ENCODE measurements at places on chromosomes 3 and 15.

GRCh38 chr3:194824701-194825111 is 139.0 kb downstream of the FAM43A start:
- DNase-seq = no peak

- DNase-seq = no peak
These were observed 4.7 kb downstream of the EXOG start for GRCh38 chr3:38500688-38501417.

- no peak for DNase-seq
These were observed 25.6 kb upstream of the LINGO1 start for GRCh38 chr15:77658304-77658703.

- DNase-seq = no peak
These were observed 100.2 kb upstream of the AKAP13 start for GRCh38 chr15:85280203-85280602.

DNA sequence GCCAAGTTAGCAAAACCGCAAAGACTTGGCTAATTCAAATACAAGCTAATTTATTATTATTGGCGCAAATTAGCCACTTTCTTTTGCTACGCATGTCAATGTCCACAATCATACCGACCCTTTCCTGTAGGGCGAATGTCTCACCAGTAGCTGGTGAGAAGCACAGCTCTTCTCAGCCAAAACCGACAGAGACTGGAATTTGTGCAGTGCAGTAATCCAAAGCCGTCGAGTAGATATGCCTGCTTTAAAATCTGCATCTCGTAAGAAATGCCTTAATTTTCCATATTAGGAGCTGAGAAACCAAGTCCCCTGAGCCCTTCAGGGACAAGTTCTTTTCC is 614 bp upstream of the MINDY2 start:
- no peak for DNase-seq

DNA sequence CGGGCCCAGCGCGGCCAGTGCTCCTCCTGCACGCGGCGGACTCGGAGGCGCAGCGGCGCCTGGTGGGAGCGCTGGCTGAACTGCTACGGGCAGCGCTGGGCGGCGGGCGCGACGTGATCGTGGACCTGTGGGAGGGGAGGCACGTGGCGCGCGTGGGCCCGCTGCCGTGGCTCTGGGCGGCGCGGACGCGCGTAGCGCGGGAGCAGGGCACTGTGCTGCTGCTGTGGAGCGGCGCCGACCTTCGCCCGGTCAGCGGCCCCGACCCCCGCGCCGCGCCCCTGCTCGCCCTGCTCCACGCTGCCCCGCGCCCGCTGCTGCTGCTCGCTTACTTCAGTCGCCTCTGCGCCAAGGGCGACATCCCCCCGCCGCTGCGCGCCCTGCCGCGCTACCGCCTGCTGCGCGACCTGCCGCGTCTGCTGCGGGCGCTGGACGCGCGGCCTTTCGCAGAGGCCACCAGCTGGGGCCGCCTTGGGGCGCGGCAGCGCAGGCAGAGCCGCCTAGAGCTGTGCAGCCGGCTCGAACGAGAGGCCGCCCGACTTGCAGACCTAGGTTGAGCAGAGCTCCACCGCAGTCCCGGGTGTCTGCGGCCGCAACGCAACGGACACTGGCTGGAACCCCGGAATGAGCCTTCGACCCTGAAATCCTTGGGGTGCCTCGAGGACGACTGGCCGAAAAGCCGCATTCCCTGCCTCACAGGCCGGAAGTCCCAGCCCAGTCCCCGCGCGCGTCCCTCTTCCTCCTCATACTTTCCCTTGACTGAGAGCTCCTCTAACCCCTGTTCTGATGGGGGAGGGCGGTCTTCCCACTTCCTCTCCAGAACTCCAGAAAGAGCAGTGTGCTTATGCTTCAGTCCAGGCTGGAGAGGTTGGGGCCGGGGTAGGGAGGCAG is 1.4 kb upstream of the IL17RC start:
- DNase-seq = peak; percentile 64

DNA sequence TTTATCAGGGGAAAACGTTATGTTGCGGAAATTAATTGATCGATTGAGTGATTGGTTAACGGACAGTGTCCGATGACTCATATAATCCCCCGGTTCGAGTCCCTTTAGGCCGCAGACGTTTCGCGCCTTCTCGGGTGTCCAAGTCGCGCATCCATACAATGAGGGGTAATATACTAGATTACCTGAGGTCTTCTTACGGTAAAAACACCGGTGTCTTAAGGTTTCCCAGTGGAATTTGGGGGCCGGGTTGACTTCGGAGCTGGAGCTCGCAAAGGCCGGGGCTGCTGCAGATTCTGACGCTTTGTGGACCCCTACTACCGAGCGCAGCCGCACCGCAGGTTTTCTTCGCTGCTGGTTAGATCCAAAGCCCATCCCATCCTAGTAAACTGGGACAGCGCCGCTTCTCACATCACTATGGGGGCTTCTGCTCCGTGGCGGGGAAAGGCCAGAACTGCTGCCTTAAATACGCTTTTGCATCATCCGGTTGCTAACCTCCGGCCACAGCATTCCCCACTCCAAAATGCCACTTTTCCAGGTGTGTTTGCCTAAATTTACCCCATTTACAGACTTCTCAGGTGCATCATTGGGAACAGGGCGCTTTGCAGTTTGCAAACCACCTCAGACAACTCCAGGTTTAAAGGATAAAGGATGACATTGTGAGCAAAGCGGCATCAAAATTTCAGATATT is 858 bp upstream of the SACM1L start:
- peak; percentile 51 for DNase-seq

DNA sequence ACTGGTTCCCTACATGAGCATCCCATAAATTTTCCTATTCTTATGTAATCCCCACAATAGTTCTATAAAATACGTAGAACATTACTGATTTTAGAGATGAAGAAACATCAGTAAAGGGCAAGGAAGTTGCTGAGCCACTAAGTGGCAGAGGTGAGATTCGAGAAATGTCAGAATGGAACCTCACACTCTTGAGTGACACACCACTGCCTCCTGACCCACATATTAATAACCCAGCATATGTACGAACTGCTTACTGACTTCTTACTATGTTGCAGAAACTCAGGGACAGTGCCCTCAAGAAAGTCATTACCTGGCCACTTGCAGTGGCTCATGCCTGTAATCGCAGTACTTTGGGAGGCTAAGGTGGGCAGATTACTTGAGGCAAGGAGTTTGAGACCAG is 1022.4 kb downstream of the FHIT start:
- no peak for DNase-seq

GRCh38 chr15:91135201-91136130 is 35.4 kb downstream of the SV2B start:
- no peak for DNase-seq

DNA sequence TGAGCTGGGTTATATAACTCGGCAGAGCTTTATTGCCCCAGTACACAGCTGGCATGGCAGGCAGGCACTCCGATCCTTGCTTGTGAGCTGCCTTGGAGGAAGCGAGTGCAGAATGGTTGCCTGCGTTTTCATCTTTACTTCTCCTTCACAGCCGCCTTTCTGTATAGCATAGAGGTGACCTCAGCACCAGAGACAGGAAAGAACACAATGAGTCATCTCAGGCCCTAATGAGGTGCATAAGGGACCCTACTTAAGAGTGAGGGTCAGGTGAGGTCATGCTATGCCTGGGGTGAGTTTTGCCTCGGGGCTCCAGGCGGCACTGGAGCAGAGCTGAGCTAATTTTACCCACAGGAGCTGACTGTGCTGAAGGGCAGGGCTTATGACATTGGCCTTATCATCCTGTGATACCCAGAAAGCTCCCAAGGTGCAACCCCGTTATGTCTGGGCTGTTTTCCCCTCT is 43.5 kb downstream of the LPP start:
- no peak for DNase-seq

- no peak for DNase-seq
These were observed 66.4 kb downstream of the SEMA5B start for GRCh38 chr3:122961146-122961545.

- peak; percentile 6 for DNase-seq
These were observed at the start of gene ADAMTS9 for GRCh38 chr3:64687781-64688604. Gene ADAMTS9, minus strand, starts transcription at chr3:64688000. Its CDS starts 343 bp downstream, at chr3:64687657.

DNA sequence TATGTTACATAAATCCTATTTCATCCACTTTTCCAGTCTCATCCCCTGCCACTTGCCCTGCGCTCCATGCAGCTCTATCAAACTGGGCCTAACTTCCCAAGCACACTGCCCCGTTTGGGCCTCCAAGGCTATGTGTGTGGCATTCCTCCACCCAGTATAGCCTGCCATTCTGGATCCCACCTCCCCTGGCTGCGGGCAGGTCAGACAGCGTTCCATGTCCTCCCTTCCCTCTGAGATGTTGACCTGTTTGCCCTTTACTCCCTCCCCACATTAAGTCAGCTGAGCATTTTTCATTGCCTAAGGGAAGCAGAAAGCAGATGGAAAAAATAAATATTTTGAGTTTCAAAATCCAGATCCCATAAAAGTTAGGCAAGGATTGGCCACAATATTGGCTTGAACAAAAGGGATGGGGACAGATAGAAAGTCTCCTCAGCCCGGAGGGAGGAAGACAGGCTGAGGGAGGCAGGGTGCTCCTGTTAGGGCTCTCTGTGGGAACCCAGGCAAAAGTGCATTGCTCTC is 73.3 kb downstream of the CYP19A1 start:
- DNase-seq = no peak

DNA sequence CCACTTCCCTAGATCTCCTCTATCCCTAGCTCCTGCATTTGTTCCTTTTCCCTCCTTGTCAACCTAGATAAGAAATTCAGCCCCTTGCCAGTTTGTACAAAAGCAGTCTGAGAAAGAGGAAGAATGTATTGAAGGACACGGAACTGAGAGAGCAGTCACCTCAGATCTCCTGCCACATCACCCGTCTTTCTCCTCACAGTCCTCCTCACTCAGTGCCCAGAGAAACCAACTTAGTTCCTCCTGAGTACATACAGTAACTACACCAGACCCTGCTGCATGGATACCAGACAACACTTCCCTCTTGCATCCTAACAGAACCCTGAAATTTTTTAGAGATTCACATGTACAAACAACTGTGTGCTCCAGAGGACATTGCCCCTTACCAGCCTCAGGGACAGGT is 563.6 kb upstream of the ADAMTS9 start:
- DNase-seq = no peak

GRCh38 chr15:93166675-93167074 is 77.7 kb upstream of the RGMA start:
- DNase-seq = no peak
